Activated T-helper 1 cell treated with anti-CD3 and anti-CD28 coated beads, Interleukin-12 subunit alpha, Interleukin-12 subunit beta, Interleukin-2, Interleukin-4 antibody, amounts not matched to agents 30 ng/mL and 10 ng/mL and 1 ng/mL, durations not matched to agents 14 hours and 24 hours and 36 hours (primary cell): ENCODE measurements at places on chromosomes 3 and 15. TPM values are rescaled to one million over a fixed set of nuclear protein-coding genes. Genes with fewer than 3 reads are reported as not detected.

DNA sequence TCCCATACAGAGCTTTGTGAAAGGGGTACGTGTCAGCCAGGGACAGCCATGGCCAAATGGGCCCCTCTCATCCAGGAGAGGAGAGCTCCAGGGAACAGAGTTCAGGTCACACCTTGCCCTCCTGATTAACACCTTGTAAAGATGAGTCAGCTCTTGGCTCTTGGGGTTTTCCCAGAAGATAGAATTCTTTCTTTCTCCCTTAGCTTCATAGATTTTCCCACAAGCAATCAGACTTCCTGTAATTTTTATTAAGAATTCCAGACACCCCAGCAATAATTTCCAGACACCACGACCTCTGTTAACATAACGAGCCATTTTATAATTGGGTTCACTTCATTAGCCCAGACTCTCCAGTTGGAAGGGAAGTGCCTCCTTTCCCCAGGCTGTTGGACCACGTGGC, 86.4 kb downstream of the LRTM1 start:
- no peak overlapping the region for H3K27ac ChIP-seq
- no peak overlapping the region for H3K4me3 ChIP-seq
- no peaks in the 10 kb centered on the region for H3K4me1 ChIP-seq

GRCh38 chr15:96222981-96223380, 107.5 kb upstream of the NR2F2 start:
- H3K36me3 ChIP-seq, result no peaks in the 10 kb centered on the region
- no peak for DNase-seq
- H3K27ac ChIP-seq, result no peak overlapping the region
- no peak overlapping the region for H3K4me3 ChIP-seq
- no peaks in the 10 kb centered on the region for H3K4me1 ChIP-seq
- H3K27me3 ChIP-seq, result no peaks in the 10 kb centered on the region

- H3K4me3 ChIP-seq, result peak overlapping the region; percentile 95
- no peaks in the 10 kb centered on the region for H3K27me3 ChIP-seq
- DNase-seq, result no peak
- H3K27ac ChIP-seq, result peak overlapping the region; percentile 95
- peaks cover 55% of the 10 kb centered on the region for H3K4me1 ChIP-seq
- H3K36me3 ChIP-seq, result peaks cover 33% of the 10 kb centered on the region
These were observed 648 bp downstream of the CYB561D2 start for GRCh38 chr3:50351323-50351697.

DNA sequence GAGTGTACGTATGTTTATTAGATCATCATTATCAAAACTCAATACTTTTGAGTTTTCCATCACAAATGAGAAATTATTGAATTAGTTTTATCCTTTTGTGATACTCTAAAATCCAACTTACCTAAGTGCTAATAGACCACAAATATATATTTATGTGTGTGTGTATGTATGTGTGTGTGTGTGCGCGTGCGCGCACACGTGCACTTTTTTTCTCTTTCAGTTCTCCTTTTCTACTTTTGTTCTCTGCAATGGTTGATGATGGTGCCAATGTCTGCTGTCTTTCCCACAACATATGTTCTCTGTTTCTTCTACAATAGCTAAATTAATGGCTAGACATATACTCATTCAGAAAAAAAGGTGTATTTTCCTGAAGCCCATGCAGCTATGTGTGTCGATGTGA, 571.6 kb upstream of the ARPP21 start:
- H3K27me3 ChIP-seq, result no peaks in the 10 kb centered on the region
- H3K4me1 ChIP-seq, result no peaks in the 10 kb centered on the region
- H3K27ac ChIP-seq, result no peak overlapping the region

DNA sequence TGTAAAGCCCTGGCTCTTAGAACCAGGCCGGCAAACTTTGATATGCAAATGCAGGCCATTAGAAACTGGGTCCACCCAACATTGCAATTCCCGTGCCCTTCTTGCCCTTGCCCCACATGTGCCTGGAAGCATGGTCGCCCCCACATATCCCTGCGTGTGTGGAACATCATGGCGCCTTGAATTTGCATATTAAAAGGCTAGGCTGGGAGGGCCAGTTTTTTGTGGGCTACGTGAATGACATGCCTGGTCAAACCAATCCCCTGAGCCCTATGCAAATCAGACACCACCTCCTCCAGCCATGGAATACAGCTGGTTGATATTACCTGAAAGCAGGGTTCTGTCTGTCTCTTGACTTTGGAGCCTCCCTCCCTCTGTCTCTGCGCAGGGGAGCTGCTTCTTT, 58.7 kb upstream of the ARHGEF26 start:
- no peaks in the 10 kb centered on the region for H3K36me3 ChIP-seq
- no peak overlapping the region for H3K4me3 ChIP-seq
- no peaks in the 10 kb centered on the region for H3K27me3 ChIP-seq
- DNase-seq, result no peak
- H3K27ac ChIP-seq, result no peak overlapping the region

DNA sequence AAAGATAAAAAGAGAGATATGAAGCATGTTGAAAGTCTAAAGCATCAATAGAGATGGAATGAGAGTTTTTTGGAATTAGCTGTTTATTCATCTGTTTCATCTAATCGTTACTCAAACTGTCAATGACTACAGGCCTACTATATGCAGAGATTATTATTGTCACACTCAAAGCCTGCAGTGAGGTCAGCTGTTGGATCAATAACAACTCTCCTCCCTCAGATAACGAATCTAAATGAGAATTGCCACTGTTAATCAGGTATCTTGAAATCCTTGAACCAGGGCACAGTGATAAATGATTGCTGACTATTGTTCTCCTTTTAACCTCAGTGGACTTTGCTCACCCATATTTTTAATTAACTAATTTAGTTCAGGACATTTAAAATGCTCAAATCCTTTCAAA, 192.3 kb upstream of the SGO1 start:
- no peak overlapping the region for H3K27ac ChIP-seq
- H3K27me3 ChIP-seq, result no peaks in the 10 kb centered on the region
- no peak overlapping the region for H3K4me3 ChIP-seq
- H3K4me1 ChIP-seq, result no peaks in the 10 kb centered on the region

GRCh38 chr15:100918034-100918689, 995 bp upstream of the LRRK1 start:
- H3K27ac ChIP-seq, result no peak overlapping the region
- H3K27me3 ChIP-seq, result peaks cover 55% of the 10 kb centered on the region
- no peaks in the 10 kb centered on the region for H3K36me3 ChIP-seq
- DNase-seq, result peak; percentile 64
- H3K4me1 ChIP-seq, result peaks cover 17% of the 10 kb centered on the region
- H3K4me3 ChIP-seq, result peak overlapping the region; percentile 83

- no peak for DNase-seq
- no peaks in the 10 kb centered on the region for H3K27me3 ChIP-seq
- H3K4me3 ChIP-seq, result no peak overlapping the region
- no peak overlapping the region for H3K27ac ChIP-seq
These were observed 1212.3 kb upstream of the GBE1 start for GRCh38 chr3:82973791-82974190.

DNA sequence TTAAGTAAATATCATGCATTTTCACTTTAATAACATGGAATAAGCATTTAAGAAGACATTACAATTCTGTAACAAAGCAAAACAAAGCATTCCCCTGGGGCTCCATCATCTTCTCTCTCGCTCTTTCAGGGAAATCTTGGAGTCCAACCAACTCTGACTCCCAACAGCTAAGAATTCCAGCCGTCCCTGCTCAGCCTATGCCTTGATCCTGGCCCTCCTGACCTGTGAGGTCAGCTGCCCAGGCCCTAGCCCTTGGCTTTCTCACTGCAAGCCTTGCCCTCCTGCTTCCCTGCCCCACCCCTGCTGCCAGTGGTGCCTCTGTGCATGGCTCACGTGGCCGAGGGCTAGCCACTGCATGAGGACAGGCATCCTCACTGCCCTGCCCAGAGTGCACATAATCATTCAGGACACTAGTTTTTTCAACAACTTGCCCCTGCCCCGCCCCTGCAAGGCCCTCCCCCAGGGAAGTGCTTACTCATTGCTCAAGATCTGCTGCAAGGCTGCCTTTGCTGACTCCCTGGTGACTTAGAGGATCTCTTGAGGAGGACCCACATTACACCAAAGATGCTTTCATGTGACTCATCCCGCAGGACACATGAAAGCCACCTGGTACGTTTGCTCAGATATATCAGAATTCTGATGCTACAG, 37.6 kb downstream of the MTMR10 start:
- no peaks in the 10 kb centered on the region for H3K27me3 ChIP-seq
- DNase-seq, result no peak
- peaks cover 20% of the 10 kb centered on the region for H3K4me1 ChIP-seq
- peaks cover 49% of the 10 kb centered on the region for H3K36me3 ChIP-seq
- no peak overlapping the region for H3K4me3 ChIP-seq

- no peak for DNase-seq
- H3K36me3 ChIP-seq, result peaks cover 6% of the 10 kb centered on the region
- H3K4me3 ChIP-seq, result no peak overlapping the region
- H3K4me1 ChIP-seq, result peaks cover 25% of the 10 kb centered on the region
- no peaks in the 10 kb centered on the region for H3K27me3 ChIP-seq
- no peak overlapping the region for H3K27ac ChIP-seq
These were observed 16.0 kb downstream of the C15orf62 start for GRCh38 chr15:40785814-40786213.

DNA sequence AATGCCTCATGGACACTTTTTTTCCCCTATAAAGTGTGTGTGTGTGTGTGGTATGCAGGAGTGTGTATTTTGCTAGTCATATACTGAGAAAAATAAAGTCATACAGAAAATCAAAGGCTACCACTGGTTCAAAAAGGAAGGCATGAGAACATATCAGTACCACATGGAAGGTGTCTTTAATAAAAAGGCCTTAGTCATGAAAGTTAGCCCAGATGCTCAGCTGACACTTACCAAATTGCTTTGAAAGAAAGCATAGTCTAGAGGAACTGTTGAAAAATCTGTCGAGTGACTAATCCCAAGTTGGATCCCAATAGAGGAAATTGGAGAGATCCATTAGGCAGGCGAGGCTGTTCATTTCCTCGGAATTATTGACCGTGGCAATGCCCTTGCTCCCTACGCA, 432.9 kb upstream of the CFAP20DC start:
- no peak for DNase-seq
- H3K4me1 ChIP-seq, result peaks cover 54% of the 10 kb centered on the region

DNA sequence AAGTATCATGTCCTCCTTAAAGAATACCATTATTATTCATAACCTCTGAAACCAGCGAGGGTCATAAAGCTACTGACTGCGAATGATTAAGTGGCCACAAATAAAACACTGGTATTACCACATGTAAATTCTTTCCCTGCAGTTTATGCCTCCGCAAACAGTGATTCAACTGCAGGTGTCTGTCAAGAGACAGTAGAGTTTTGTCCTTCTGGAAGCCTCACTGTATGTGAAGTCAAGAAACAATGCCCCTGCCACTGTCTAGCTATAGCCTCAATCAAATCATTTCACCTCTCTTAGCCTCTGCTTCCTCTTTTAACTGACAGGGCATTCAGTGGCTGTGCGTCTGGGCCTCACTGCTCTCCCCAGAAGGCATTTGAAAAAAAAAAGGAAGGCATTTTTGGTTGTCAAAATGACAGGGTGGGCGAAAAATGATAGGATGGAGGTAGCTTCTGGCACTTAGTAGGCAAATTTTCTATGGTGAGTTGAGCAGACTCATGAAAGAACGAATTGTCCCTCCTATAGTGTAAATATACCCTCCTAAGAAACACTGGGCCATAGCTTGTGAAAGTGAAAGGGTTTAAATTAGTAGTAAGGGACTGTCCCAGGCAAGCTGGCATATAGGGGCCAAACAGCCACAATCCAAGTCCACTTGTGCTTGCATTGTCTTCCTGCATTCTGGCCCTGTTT, 66.7 kb downstream of the FILIP1L start:
- DNase-seq, result no peak
- H3K4me1 ChIP-seq, result peaks cover 14% of the 10 kb centered on the region
- peaks cover 1% of the 10 kb centered on the region for H3K36me3 ChIP-seq
- no peak overlapping the region for H3K4me3 ChIP-seq
- no peak overlapping the region for H3K27ac ChIP-seq
- no peaks in the 10 kb centered on the region for H3K27me3 ChIP-seq

GRCh38 chr3:38204599-38205471, 39.5 kb downstream of the OXSR1 start:
- peaks cover 73% of the 10 kb centered on the region for H3K4me1 ChIP-seq
- DNase-seq, result no peak
- peak overlapping the region; percentile 38 for H3K4me3 ChIP-seq
- no peaks in the 10 kb centered on the region for H3K27me3 ChIP-seq

DNA sequence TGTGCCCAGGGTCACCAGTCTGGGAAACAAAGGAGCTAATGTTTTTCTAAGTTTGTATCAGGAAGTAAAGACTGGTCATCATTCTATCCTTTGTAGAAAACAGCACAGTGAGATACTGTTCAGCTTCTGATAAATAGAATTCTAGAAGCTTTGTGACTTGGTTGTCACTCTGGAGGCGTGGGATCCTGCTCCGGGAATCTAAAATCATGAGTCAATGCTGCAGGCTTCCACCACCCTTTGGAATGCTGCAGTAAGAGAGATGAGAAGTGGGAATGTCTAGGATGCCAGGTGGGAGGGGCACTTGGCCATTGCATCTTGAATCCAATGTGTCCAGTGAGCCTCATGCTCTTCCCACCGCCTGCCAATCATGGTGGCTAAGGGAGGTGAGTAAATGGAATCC, 40.9 kb downstream of the SAMMSON start:
- H3K27me3 ChIP-seq, result no peaks in the 10 kb centered on the region
- DNase-seq, result no peak
- no peaks in the 10 kb centered on the region for H3K36me3 ChIP-seq

DNA sequence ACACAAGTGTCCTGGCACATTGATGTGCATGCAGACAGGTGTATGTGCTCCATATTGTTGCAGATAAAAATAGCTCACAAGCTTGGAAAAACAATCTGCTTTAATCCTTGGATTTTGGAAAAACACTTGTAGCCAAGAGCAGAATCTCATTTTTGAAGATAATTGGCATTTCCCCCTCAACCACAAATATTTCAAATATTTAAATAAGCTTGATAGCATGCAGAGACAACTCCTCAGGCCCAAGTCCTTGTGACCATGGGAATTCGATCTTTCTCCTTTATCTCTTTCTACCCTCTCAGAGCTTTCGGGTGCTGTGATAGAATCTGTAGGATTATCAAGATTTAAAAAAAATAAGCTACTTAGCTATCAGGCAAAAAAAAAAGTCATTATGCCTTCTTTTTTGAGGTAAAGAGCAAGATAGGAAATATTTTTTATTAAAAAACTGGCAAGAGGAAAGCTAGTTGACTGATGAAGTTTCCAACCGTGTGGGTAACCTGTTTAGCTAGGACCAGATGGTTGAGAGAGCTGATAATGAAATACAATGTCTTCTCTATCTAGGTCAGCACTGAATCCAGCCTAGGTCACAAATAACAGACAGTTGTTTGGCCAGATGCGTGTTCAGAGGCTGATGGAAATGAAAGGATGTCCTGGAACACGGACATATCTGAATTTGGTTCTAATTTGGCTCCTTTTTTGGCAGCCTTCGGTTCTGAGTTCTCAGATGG, 54.9 kb upstream of the SNRK start:
- H3K27me3 ChIP-seq, result peaks cover 13% of the 10 kb centered on the region
- H3K4me3 ChIP-seq, result no peak overlapping the region
- no peak for DNase-seq
- H3K4me1 ChIP-seq, result peaks cover 15% of the 10 kb centered on the region
- H3K36me3 ChIP-seq, result peaks cover 10% of the 10 kb centered on the region

FAM219B gene
- total RNA-seq, result 72.6 and 73.2 TPM in 2 replicates

PRRT3 gene
- 16.4 and 16.8 TPM in 2 replicates for total RNA-seq

PBRM1 gene
- total RNA-seq, result 68.6 and 68.8 TPM in 2 replicates

MRPS11 gene
- total RNA-seq, result 68.3 and 78.0 TPM in 2 replicates

RBPMS2 gene
- 0.10 TPM in 1 of 2 replicates, not detected in the other for total RNA-seq
